ENCODE measurements at places on chromosomes 1 and 21.

DNA sequence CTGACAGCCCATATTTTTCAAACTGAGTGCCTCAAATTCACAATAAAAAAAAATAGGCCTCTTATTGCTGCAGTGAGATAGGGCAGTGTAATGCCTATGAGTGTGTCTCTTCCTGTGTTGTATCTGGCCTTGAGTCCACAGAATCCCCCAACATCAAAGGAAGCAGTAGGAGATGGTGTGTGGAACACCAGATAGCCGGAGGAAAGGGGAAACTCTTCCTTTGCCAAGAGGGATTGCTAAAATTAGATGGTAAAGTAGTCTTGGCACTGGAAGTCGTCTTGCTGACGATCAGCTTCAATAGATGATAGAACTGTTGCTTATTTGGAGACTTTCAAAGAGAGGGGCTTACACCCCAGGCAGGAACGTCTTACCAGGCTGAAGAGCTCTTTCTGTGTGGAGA, 51.8 kb downstream of the RUNX1 start:
- no peak for DNase-seq

GRCh38 chr1:211473823-211474222, 18.1 kb downstream of the RD3 start:
- no peak for DNase-seq

DNA sequence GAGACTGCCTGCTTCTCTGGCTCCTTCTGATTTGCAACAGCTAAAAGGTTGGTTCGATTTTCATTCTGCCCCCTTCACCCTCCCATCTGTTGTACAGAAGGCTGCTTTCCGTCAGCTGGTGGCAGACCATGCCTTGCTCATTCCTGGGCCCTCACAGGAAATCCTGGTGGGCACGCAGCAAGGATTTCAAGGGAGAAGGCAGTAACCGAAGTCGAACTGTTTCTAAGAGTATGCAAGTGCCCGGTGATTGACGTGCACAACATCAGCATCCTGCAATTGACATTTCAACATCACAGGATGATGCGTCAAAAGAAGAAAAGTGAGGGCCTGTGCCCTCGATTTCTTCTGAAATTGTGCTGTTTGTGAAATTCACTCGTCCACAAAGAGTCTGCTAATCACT, 83.8 kb downstream of the PLPP3 start:
- no peak for DNase-seq

DNA sequence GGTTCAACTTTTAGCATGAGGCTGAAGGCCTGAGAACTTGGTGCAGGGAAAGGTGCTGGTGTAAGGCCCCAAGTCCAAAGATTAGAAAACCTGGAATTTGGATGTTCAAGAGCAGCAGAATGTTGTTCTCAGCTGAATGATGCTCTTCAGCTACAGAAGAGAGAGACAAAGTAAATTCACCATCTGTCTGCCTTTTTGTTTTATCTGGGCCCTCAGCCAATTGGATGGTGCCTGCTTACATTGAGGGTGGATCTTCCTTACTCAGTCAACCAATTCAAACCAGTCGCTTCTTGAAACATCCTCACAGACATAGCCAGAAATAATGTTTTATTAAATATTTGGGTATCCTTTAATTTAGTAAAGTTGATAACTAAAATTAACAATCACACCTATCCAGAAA, 748.2 kb upstream of the ADAMTS5 start:
- no peak for DNase-seq

DNA sequence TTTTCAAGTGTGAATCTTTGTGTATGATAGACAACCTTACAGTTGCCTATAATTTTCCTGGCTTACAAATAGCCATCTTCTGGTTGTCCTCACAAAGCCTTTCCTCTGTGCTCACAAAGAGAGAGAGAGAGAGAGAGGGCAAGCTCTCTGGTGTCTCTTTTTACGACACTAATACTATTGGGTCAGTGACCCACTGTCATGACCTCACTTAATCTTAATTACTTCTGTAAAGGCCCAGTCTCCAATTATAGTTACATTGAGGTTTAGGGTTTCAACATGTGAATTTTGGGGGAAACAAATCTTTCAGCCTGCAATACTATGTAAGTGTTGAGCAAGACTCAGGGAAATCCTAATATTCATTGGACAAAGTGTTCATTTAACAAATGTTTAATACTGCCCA, 167.4 kb upstream of the COL11A1 start:
- no peak for DNase-seq

GRCh38 chr1:235996048-235996785, 68.7 kb downstream of the NID1 start:
- DNase-seq = no peak

DNA sequence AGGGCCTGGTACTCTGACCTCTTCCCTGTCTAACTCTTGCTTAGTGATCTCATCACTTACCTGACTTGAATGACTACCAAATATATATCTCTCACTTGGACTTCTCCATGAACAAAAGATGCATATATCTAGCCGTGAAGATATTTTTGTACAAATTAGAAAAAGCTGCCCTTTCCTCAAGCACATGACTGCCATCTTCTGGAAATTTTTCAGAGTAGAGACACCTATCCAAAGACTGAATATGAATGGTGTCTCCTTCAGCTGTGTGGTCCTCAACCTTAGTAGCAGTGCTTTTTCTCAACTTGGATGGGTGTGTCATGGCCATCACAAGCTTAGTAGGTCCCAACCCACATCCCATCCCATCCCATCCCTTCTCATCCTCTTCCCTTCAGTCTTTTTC, 142.3 kb downstream of the DNM3 start:
- no peak for DNase-seq

- no peak for DNase-seq
Measured at GRCh38 chr1:31029026-31029425, 36.5 kb downstream of the PUM1 start.

DNA sequence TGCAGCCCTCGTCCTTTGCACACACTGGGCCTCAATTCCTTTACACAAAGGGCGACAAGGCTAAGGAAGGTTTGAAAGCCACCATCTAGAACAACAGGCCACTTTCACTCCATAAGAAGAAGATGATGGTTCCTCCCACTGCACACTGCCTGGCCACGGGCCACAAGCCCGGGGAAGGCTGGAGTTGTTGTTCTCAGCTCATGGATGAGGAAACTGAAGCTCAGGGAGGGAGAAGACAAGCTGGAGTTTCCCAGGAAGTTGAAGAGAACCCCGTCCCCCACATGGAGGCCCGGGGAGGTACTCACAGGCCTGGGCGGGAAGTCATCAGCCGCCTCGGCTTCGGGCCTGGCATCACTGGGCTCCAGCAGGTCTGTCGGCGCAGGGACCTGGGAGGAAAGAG, 24.6 kb upstream of the DDOST start:
- no peak for DNase-seq

- no peak for DNase-seq
Measured at GRCh38 chr1:30818568-30819243, 61.1 kb upstream of the LAPTM5 start.

GRCh38 chr1:110696818-110697217, 22.1 kb upstream of the KCNA3 start:
- no peak for DNase-seq

DNA sequence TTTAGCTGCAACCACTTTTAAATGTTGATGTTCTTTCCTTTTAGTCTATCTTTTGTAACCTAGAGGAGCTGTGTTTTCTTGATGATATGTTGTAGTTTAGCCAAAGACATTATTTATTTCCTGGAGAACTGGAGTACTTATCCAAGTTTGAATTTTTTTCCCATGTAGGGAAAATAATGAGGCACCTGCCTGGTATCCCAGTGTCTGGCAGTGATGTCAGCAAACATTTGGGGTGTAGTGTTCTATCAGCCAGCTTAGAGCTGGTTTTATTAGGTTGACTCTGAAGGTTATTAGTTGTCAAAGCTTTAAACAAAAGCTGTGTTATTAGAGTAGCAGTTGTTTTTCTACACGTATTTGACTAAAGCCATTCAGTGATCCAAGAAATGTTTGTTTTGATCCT, 3.2 kb downstream of the CTPS1 start:
- no peak for DNase-seq

DNA sequence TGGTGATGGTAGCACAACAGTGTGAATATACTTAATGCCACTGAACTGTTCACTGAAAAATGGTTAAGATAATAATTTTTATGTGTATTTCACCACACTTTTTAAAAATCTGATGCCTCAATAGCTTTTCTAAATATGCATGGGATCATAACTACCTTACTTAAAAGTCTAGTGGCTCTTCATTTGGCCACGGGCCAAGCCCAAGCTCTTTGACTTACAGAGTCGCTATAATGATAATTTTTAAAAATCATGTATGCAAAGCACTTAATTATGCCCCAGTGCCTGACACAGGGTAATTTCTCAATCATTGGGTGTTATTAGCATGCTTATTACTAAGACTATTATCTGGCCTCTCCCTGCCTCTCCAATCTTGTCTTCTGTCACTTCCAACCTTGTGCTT, 7.6 kb upstream of the CNN3 start:
- no peak for DNase-seq

DNA sequence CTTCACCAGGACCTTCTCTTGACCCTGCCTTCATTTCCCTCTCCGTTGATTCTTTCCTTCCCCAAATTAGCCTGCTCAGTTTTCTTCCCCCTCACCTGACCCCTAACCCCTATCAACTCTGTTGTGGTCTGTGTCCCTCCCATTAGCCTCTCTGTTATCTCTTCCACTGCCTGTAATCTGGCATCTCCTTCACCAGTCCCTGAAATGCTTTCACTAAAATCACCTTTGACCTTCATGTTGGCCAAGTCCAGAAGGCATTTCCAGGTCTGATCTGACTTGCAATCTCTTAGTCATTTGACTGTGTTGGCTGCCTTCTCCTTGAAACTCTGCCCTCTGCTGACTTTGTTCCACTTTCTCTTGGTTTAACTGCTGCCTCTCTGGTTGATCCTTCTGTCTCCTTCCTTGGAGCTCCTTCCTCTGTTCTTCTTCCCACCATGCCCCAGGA, 28.2 kb downstream of the ATP8B2 start:
- DNase-seq = peak; percentile 54

- no peak for DNase-seq
Measured at GRCh38 chr1:1075148-1075935, 1.2 kb upstream of the RNF223 start.

GRCh38 chr1:55399346-55399745, 184.2 kb upstream of the USP24 start:
- DNase-seq = no peak

GRCh38 chr1:156627313-156627880, 8.2 kb downstream of the HAPLN2 start:
- DNase-seq = peak; percentile 17

GRCh38 chr1:48500541-48501450, 28.8 kb upstream of the SPATA6 start:
- DNase-seq = no peak

- DNase-seq = no peak
Measured at GRCh38 chr1:185570962-185571361, 163.2 kb upstream of the HMCN1 start.

DNA sequence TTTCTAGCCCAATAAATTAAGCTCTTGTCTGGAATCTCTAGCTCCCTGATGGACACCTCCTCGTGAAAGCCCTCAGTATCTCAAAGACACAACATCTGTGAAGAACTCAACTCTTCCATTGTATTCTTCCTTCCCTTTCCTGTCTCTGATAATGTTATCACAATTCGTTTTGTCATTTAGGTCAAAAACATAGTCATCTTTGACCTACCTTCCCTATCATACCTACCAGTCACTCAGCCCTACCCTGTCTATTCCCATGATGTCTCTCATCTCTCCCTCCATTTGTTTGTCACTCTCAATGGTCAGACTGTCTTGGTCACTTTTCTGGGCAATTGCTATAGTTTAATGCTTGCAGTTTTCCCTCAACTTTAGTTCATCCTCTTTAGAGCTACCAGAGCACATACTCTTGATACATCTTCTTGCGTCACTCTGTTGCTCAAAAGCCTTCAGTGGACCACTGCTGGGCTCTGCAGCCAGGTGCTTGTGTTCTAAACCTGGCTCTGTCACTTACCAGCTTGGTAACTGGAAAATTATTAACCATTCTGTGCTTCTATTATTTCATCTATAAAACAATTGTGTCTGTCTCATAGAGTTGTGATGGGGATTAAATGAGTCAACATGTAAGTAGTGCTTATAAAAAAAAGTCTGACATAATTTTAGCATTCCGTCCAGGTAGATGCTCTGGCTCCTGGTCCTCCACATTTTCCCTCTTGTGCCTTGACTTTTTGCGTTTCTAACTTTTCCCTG, 39.6 kb downstream of the DDR2 start:
- no peak for DNase-seq

DNA sequence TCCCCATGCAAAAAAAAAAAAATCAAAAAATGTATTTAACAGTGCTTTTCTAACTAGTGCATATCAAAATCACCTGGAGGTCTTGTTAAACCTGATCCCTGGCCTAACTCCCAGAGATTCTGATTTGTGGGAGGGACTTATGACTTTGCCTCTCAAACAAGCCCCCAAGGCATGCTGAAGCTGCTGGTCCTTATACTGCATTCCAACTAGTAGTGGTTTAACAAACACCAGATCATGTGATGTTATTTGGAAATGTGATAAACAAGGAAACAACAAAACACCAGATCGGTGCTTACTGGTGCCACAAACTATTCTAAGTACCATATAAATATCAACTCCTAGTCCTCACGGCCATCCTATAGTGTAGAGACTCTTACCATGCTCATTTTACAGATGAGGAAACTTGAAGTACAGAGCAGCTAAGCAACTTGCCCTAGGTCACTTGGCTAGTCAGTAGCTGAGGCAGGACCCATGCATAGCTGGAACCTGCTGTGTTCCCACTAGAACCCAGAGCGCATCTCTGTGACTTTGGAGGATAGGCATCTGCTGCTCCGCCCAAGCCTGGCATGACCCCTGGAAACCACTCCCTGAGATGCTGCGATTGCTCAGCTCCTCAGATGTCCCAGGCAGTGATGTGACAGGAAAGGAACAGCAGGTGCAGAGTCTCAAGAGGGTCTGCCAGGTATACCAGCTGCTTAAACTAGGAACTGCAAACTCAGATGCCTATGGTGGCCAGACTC, 38.1 kb downstream of the SOX13 start:
- DNase-seq = no peak

DNA sequence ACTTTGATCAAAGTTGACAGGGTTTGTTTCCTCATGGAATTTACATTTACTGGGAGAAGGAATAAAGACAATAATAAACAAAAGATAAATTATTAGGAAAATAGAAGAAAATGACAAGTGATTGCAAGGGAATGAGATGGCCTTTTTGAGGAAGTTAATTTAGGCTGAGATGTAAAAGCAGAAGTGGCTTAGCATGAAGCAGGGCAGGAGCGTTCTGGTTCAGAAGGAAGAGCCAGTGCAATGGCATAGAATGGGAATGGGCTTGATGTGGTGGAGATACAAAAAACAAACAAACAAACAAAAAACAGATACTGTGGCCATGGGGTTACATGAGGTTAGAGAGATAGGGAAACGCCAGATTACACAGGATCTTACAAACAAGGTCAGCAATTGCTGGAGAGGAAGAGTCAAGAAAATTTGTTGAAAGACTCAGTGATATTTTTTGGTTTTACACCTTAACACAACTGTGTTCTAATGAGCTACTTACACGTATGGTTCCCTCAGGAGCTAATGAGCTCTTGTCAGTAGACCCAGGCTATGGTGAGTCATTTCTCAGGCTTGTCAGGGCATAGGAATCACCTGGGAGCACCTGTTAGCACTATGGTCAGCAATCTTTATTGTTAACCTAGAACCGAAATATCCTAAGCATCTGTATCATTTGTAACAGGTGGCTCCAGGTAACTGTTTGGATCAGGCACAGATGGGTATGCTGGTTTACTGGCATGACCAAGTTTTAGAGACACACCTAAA, 8.7 kb upstream of the CADM3 start:
- no peak for DNase-seq
